ENCODE measurements at places on chromosomes 7 and 10.
A peak's percentile ranks its signal among the peaks of the same experiment; 100 is the strongest.

DNA sequence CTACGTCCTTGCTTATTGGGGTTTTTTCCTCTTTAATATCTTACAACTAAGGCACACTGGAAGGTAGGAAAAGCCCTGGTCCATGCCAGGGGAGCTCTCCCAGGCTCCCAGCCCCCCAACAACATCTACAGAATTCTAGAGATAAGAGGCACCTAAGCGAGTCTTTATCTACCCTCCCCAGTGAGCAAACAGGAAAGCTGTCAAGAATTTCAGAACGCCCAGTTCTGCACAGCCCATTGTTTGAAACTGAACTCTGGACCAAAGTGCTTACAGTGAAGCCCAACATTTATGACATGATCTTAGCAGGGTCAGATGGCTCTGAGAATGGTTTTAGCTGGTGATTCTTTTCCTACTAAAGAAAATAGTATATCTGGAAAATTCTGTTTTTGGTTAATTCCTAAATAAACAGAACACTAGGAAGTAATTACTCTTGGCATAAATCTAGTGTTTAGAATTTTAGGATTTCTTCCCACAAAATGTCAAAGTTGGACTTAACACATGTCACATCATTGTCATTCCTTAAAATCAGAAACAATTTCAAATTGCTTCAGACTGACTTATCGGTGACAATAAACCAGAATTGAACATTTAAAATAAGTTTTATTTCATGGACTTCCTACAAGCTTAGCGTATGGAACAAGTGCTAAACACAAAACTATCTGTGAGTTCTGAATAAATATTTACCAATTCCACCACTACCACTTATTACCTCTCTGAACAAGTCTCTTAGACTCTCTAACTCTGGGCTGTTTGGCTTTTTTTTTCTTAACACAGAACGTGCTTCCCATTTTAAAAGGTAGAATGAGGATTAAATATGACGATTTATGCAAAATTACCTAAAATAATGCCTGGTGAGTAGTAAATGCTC, 31.3 kb upstream of the RNF32 start:
- DNase-seq = no peak

- no peak for DNase-seq
Observed at GRCh38 chr7:124338861-124339260, 306.0 kb upstream of the TMEM229A start.

DNA sequence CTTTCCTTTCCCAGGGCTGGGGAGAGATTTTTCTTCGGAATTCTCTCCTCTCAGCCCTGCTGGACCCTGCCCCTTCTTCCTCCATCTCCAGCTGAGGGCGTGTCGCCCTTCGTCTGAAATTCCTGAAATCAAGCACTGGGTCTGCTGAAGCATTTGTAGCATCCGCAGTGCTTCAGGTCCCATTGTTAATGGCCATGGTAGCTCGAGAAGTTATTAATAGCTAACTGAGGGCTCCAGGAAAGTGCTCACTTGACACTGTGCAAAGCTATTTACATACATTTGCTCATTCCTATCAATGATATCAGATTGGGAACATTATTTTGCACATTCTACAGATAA, 515 bp downstream of the FAM149B1 start:
- no peak for DNase-seq

- DNase-seq = no peak
Observed at GRCh38 chr10:72006026-72006425, 41.8 kb downstream of the CHST3 start.

- DNase-seq = no peak
Observed at GRCh38 chr10:129993621-129994020, 29.5 kb upstream of the EBF3 start.

- DNase-seq = no peak
Observed at GRCh38 chr10:36421992-36422391, 703.4 kb upstream of the ANKRD30A start.

- DNase-seq = peak; percentile 61
Observed at GRCh38 chr10:79286318-79286951, 60.8 kb upstream of the PPIF start.

GRCh38 chr7:68073701-68074100, 1077.1 kb downstream of the TYW1 start:
- no peak for DNase-seq

GRCh38 chr7:137203351-137203750, 140.2 kb downstream of the PTN start:
- no peak for DNase-seq
